ENCODE measurements at places on chromosomes 2 and 18.

DNA sequence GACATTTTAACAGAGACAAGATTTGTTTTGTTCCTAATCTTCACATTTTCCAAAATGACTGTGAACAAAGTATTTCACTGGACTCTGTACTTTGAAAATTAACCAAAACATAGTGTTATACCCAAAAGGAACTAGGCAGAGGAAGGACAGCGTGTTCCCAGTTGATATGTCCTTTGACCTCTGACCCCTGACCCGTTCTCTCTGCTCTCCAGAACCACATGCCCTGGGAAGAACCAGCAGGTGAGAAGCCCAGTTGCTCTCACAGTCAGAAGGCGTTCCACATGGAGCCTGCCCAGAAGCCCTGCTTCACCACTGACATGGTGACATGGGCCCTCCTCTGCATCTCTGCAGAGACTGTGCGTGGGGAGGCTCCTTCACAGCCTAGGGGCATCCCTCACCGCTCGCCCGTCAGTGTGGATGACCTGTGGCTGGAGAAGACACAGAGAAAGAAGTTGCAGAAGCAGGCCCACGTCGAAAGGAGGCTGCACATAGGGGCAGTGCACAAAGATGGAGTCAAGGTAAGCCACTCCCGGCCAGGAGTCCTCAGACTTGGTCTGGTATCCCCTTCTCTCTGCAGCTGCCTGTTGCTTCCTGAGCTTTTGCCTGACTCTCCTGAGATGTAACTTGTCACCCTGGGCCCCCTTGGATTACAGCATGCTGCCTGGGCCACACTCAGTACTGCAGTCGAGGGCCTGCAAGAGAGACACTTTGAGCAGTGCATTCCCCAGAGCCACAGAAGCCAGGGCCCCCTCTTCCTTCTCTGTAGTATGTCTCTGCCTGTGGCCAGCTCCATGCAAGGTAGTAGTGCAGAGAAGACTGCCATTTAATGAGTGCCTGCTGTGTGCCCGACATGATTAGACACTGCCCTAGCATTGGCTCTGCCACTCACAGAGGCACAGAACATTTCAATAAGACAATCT lies 94.3 kb downstream of the ARHGEF4 start:
- DNase-seq, result no peak

DNA sequence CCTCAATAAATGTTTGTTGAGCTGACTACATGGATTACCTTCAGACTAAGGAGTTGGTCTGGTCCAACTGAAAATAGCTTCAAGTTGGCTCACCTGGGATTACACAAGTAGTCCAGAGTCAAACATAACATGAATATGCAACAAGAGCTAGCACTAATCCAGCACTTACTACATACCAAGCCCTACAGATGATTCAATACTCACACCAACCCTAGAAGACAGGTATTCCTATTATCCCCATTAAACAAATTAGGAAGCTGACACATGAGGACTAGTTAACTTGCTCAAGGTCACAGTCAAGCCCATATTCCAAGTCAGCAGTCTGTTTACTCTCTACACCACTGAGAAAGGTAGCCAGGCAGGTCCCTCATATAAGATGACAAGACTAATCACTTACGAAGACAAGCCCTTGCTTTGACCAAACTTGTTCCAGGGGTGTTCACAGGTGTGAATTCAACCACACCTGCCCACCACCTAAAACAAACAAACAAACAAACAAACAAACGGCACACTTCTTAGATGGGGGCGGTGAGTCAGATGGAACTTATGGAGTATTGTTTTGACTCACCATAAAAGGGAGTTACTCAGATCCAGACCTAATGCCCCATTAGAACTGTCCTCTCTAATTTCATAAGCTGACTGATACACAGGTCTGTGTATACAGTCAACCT lies 29.1 kb downstream of the TMEM131 start:
- DNase-seq, result no peak

GRCh38 chr2:205077159-205077558 lies 531.9 kb downstream of the PARD3B start:
- DNase-seq, result no peak

DNA sequence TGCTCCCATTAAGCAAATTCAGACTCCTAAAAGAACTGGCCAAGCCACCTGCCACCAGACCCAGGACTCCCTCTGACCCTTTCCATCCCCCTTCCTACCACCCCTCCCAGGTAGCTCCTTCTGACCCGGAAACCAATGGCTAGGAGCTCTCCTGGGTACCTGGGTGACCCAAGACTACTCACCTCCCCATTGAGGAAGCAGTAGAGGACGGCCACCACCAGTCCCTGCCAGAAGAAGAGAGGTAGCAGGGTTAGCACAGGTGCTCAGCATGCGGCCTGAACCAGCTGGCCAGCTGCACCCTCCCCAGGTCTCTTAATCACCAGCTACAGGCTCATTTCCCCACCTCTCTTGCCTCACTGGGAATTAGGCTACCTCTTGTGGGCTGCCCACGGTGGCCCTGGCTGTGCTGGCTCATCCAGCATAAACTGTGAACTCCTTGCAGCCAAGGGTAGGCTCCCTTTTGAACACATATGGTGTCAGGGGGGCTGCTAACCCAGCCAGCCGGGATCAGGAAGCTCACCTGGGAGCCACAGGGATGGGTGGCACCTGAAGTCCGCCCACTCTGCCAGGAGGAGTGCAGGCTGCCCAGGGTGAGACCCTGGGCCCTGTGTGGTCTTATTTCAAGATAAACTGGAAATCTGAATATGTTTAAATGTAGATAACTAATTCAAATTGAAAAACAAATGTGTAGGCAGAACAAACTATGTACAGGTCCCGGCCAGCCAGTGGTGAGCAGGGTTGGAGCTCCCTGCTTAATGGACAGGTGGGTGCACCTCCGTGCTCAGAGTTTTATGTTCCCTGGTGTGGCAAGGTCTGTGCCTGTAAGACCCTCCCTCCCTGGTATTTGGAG lies 9.9 kb downstream of the TMEM37 start:
- DNase-seq, result no peak

- DNase-seq, result no peak
Measured at GRCh38 chr18:31667185-31667584, 17.2 kb downstream of the B4GALT6 start.

- DNase-seq, result no peak
Measured at GRCh38 chr2:203534621-203535077, 452 bp downstream of the RAPH1 start.

DNA sequence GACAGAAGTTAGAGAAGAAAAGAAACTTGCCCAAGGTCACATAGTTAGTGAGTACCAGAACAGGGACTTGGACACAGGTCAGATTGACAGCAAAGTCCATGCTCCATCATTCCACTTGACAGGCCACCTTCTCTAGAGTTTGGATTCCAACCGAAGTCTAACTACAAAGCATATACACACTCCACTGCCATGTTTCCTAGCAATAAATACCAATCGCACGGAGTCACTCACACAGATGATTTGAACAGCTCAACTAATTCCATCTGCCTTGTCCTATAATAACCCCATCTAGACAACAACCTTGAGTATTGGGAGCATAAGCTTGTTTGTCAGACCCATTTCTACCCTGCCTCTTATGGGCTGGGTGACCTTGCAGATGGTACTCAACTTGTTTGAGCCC lies 334.6 kb upstream of the MGAT5 start:
- no peak for DNase-seq

Measured in activated naive CD4-positive, alpha-beta T cell (primary cell).